Mucosa of gallbladder (tissue), 1 donor: ENCODE measurements at places on chromosomes 3 and 15. TPM values are rescaled to one million over a fixed set of nuclear protein-coding genes. Genes with fewer than 3 reads are reported as not detected.

CISH gene
- total RNA-seq: 6.2 TPM

CFAP161 gene
- 0.17 TPM for total RNA-seq

TEX55 gene
- total RNA-seq: not detected

ZPLD1 gene
- 14.2 TPM for total RNA-seq

C3orf85 gene
- not detected for total RNA-seq

LRIG1 gene
- 64.4 TPM for total RNA-seq

GOLGA8R gene
- total RNA-seq: 5.8 TPM

TRIM71 gene
- total RNA-seq: 0.37 TPM

TUSC7 gene
- not detected for total RNA-seq

TM4SF18 gene
- 7.7 TPM for total RNA-seq

ZNF660 gene
- total RNA-seq: 5.6 TPM

UNC45A gene
- total RNA-seq: 117 TPM

COL6A5 gene
- total RNA-seq: not detected

FAM174B gene
- total RNA-seq: 34.4 TPM

IL12A gene
- 0.14 TPM for total RNA-seq

RTP1 gene
- total RNA-seq: not detected

ACTC1 gene
- 40.5 TPM for total RNA-seq

EPHB3 gene
- total RNA-seq: 10.2 TPM

MAGEL2 gene
- 0.40 TPM for total RNA-seq

NKIRAS1 gene
- 11.0 TPM for total RNA-seq
